Smooth muscle cell of the brain vasculature (primary cell): ENCODE measurements at places on chromosomes 2 and 18.

DNA sequence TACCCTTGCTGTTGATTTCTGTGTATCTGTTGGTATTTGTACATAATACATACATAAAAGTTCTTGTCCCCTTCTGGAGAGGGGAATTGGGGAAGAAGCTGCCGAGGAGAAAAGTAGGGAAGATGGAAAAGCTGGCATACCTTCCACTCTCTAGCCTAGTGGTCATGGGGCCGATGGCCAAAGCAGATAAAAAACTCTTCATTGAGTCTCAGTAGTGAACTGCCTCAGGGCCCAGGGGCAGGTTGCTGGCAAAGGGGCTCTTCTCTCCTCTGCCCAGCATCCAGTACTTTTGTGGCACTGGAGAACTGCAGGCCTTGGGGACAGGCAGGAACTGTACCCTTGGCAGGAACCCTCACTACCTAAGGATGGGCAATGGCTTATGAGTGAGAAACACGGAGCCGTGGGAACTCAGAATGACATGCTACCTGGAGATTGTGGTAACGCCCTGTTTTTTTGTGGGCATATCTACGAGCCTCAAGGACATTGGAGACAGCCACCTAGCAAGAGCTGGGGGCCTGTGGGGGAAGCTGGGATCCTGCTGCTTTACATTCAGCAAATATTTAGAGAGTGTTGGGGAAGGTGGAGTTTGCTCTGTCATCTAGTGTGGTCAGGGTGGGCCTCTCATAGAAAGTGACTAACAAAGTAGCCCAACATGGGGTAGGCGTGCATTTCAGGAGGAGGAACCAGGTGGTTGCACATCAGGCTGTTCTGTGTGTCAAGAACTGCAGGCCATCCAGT is 22.6 kb upstream of the ITGB6 start:
- no peak for DNase-seq

- DNase-seq, result no peak
Observed at GRCh38 chr2:142069251-142069888, 61.4 kb downstream of the LRP1B start.

DNA sequence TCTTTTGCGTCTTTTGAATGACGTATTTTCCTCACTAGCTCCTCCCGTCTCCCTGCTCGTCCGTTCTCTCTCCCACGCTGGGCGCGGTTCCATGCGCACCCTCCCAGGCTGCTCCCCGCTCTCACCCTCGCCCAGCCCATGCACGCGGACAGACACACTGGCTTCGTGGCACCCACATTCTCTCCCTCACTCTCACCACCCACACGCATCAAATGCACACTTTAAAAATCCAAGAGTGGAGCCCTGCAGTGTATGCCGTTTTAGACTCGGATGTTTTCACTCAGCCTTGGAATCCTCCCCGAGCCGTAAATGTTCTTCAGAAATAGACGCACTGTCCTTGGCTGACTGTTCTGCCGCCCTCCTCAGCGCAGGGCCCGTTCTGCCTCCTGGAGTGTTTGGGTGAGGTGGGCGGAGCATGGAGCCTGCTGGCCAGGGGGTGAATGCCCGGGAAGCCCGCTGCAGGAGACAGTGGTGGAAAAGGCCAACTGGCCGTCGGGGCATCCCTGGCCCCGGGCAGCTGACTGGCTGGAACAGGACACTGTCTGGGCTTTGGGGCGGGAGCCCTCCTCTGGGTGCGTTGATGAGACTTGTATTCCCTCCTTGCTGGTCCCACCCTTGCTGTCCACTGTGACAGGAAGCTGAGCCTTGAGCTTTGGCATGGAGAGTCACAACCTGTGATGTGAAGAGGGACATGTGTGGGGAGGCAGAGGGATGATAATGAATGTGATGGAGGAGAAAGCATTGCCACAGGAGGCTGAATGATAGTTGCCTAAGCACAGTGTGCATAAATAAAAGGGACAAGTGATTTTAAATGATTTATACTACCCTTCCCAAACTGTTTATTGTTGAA is 35.4 kb upstream of the LYPD6B start:
- DNase-seq, result no peak

GRCh38 chr2:181857483-181857882 is 34.0 kb upstream of the ITPRID2 start:
- DNase-seq, result no peak

DNA sequence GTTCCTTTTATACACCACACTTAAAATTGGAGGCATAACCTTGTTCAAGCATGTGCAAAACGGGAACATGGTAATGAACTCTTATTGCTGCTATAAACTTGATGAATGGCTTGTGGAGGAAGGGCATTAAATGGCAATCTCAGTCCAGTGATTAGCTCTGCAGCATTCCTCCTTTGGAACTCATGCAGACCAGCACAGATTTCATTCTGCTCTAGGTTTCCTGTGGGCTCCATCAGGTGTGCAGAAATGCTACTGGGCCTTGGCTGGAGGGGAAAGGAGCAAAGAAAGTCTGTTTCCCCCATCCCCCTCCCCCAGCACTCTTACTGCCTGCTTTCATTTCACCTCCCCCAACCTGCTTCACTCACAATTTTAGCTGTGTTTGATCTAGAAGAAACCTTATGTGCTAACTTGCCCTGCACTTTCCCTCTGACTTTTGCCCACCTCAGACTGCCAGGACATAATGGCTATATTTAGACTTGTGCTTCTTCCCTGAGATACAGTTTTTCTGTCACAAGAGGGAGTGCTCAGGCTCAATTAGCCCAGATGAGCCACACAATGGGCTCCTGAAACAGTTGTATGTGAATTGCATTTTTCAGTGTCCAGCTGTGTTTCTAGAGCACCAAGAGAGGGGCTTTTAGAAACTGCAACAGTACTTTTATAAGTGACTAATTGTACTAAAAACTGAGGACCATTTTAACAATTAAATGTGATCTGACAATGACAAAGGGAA is 109.8 kb downstream of the FSHR start:
- DNase-seq, result no peak

DNA sequence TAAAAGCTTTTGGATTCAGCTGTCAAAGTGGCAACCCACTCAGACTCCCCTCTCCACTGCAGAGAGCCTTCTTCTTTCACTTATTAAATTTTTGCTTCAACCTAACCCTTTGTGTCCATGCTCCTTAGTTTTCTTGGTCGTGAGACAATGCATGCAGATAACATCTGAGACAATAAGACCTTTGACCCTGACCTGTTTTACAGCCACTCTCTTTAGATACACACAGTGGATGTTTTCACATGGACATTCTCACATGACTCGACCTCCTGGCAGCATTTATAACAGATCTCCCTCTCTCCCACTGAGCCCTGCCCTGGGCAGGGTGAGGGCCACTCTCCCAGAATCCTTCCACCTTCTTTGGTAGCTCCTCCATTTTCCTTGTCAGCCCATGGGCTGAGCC is 30.4 kb upstream of the IL36G start:
- no peak for DNase-seq

DNA sequence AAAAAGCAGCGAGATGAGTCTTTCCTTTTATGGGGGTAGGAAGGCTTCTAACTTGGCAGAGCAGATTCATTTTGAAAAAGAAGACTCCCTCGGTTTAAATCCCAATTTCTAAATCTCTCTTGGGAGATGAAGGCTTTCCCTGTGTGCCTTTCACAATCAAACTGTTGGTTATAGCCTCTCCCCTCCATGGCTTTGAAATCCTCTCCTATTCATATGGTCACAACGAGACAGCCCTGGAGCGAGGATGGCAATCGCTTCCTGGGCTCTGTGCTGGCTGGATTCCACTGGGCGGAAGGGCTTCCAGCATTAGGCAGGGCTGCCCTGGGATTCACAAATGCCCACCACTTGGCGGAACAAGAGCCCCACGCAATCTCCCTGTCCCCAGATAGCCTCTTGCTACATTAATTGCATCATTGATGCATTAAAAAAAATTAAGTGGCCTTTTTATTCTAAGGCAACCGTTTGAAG is 1.6 kb downstream of the CAVIN2 start:
- DNase-seq, result no peak

DNA sequence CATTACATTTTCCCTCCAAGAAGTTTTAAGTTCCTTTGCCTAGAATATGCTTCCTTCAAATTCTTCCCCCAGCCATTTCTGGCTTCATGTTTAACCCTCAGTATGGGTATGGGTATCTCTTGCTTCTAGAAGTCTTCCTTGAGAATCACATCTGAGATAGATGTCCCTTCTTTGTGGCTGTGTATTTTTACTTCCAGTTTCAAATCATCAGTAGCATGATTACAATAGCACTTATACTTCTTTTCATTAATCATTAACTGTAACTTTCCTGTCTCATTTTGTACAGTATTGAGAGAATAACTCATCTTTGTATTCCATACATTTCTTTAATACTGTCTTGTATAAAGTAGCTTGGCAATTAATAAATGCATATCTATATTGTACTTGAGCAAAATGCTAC is 17.3 kb upstream of the PDE1A start:
- DNase-seq, result no peak

GRCh38 chr18:35114305-35114704 is 73.1 kb downstream of the MAPRE2 start:
- DNase-seq, result no peak

DNA sequence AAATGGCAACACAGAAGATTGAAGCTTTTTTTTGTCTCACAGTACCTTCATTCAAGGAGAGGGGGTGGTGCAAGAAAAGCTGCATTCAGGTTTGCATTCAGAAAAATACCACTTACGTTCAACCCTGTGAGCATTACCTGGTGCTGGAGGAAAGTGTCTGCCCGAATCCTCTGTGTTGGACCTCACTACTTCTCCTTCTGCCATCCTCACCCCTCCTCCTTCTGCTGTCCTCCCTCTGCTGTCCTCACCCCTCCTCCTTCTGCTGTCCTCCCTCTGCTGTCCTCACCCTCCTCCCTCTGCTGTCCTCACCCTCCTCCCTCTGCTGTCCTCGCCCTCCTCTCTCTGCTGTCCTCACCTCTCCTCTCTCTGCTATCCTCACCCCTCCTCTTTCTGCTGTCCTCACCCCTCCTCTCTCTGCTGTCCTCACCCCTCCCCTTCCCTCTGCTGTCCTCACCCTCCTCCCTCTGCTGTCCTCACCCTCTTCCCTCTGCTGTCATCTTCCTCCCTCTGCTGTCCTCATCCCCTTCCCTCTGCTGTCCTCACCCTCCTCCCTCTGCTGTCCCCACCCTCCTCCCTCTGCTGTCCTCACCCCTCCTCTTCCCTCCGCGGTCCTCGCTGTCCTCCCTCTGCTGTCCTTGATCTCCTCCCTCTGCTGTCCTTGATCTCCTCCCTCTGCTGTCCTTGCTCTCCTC is 11.3 kb downstream of the GAD1 start:
- no peak for DNase-seq

- no peak for DNase-seq
Observed at GRCh38 chr2:9686061-9686460, 55.3 kb upstream of the YWHAQ start.

DNA sequence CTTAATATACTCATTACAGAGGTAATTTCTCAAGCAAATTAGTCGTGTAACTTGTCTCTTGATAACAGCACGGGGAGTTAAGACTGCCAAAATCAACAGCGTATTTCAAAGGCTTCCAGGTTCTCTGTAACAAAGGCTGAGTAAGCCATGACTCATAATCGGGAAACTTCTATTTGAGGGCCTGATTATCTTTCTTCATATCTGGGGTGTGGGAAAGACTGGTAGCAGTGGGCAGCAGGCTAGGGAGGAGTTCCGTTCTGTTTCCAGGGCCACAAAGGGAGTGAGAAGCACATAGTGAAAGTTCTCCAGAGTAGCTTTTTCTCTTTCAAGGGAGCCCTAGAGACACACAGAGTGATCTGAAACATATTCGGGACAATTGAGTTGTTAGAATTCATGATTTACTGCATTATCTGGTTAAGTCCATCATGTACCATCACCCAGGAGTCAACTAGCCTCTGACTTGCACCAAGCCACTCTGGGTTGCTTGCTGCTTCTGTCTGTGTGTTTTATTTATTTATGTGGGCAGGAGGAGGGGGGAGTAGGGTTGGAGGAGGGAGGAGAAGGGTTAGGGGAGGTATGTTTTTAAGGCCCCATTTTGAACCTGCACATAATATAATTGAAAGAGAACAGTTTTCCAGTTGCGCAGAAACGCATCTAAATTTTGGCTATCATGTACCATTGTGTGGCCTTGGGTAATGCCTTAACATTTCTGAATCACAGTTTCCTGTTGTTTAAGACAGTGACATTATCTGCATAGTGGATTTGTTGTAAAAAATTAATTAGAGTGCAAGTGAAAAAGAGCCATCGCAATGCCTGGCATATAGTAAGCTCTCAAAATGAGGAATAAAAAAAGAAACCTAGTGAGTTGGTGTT is 80.5 kb upstream of the ITPRID2 start:
- peak; percentile 63 for DNase-seq

GRCh38 chr2:6782517-6783237 is 83.0 kb downstream of the CMPK2 start:
- no peak for DNase-seq

DNA sequence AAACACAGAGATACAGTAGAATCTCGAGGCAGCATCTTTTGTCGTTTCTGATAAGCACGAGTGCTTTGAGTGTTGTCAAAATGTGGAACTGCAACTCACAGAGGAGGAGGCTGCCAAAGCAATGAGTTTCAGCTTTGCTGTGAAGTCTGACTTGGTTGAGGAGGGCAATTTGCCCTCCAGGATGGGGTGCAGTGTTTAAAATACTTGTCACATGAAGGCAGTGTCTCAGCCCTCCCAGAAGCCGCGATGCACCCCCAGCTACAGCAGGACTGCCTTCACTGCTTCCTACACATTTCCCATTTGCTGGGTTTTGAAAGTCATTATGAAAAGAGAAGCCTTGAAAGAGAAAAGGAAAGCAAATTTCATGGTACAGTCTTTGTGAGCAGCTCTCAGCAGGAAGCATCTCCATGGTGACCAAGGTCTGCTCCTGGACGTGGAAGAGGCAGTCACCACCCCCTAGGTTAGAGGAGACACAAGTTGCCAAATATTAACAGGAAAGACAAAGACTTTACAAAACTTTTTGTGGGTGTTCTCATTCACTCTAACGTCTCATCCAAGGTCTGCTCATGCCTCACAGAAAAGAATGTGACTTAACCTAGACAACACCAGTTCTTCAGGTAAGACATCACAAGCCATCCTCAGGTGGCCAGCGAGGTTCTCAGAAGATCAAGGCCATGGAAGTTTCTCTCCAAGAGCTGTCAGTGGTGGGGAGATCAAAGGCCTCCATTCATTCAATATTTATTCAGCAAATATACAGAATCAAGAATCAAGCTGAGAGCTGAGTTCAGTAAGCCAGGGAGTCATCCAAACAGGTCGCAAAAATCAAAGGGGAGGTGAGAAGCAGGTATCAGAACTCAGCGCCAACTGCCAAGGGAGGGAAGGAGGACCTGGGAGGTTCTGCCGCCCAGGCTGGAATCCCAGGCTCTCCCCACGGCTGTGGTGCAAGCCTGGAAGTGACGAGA is 476.0 kb downstream of the EIPR1 start:
- no peak for DNase-seq

GRCh38 chr2:204346906-204347305 is 198.4 kb upstream of the PARD3B start:
- DNase-seq, result no peak

DNA sequence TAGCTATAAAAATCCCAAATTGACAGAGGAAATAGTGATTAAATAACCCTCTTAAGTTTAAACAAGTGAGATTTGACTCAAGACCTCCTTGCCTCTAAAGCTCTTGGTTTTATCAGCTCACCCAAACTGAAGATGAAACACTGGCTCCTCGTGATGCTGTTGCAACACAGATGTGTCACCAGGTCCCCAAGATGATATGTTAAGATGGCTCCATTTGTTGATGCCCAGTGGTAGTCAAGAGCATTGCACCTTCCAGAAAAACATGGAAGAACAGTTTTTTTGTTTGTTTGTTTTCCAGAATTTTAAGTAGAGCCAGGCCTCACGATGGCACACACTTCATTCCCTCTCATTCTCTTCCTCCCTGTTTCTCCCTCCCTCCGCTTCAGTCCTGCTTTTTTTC is 399.8 kb downstream of the TXNL1 start:
- no peak for DNase-seq
